RKO (cell line): ENCODE measurements at places on chromosomes 7 and 10.

DNA sequence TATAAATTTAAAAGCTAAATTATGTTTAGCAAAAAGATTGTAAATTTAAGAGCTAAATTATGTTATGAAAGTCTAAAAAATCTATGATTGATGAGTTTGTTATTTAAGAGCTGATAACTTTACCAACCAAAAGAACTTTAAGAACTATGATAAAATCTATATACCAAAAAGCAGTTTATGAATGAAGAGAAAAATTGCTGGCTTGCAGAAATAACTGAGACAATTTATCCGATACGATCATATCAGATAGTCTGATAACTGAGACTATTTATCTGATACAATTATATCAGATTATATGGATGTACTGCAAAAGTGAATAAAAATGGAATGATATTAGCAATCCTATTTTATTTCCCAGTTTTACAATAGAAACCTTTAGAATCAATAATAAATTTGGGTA lies 50.2 kb downstream of the IQUB start:
- DNase-seq, result no peak

DNA sequence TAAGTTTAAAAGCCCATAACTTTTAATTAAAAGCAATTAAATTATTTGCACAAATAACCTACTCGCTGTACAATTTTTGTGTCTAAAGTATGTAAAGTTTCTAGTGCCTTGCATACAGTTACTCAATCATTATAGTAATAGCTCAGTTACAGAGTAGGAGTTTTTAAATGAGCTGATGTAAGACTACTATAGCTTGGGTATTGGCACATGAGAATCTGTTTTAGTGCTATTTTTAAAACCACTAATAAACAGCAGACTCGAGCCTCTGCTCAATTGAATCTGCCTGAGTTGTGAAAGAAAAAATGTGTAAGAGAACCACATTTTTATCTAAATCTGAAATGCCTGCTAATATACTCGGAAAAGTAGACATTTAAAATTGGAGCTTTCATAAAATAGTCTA lies 31.1 kb downstream of the CTNNA3 start:
- DNase-seq, result no peak

DNA sequence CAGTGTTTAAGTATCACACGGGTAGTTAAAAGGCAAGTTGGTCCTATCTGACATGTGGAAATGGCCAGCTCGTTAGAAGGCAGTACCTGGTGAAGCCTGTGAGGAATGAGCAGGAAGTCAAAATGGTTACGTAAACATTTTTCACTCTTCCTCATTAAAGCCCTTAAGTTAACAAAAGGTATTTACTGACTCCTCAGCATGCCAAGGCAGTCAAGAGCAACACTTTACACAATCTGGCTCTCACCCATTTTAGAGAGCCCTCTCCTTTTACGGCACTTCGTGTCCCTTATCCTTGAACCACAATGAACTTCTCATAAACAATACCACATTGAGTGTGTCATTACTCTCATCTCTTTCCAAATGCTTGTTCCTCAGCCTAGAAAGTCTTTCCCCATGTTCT lies 11.0 kb upstream of the RSBN1L start:
- DNase-seq, result no peak

DNA sequence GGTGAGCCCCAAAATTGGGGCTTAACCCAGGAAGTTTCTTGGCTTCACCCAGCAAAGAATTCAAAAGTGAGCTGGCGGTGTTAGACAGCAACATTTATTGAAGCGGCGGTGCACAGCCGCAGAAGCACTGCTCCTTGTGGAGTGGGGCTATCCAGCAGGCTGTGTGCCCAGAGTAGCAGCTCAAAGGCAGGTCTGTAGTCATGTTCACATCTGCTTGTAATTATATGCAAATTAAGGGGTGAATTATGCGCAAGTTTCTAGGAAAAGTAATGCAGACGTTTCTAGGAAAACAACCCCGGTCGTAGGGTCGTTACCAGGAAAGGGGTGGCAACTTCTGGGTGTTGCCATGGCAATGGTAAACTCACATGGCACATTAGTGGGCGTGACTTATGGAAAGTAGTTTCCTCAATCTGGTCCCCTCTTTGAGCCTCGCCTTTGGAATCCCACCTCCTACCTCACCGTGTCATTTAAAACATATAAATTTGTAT lies 13.7 kb upstream of the KBTBD2 start:
- DNase-seq, result peak; percentile 77

- no peak for DNase-seq
These were observed 63.8 kb upstream of the EBF3 start for GRCh38 chr10:130027716-130028464.

DNA sequence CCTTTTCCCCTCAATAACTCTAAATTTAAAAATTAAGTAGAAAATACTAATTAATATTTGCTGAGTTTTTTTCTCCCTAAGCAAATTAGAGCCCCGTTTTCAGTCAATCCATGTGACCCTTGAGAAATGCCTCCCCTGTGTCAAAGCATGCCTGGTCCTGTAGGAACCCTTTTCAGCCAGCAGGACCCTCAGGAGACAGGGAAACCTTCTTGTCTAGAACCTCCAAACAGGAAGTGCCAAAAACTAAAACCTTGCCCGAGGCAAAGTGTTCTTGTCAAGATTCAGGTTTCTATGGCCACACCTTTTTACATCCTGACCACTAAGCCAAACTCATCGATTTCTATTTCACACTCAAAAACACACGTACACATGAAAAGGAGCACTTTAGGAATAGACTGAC lies 60.1 kb upstream of the NFE2L3 start:
- DNase-seq, result peak; percentile 9

DNA sequence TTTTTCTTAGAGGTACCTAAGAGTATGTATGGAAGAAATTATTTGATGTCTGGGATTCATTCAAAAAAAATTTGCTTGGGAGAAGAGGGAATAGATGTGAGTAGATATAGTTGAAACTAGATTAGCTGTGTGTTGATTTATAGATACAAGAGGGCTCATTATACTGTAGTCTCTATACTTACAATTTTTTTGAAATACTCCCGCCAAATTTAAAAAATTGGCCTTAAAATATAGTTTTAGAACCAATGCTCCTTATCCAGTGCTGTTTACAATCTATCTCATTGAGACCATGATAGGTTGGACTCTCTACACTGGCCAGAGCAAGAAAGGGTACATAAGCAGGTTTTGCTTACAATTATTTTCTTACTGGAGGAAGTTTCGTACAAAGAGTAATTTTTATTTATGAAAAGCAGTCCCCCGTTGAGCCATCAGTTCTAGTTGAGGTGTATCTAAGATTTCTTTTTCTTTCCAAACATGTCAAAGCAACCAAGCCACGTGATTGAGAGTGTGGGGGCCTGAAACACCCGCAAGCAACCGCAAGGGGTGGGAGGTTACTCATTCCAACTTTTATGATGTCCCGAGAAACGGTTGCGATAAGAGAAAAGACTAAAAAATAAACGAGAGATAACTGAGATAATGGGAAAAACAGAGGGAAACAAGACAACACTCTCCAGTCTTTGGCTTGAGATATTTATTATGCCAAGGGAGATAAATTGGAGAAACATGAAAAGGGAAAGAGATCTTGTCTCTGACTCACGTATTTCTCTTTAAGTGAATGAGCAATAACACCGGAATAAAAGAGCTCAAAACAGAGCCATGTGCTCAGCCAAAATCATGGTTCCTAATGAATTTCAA lies 729.2 kb downstream of the LRMDA start:
- DNase-seq, result no peak

DNA sequence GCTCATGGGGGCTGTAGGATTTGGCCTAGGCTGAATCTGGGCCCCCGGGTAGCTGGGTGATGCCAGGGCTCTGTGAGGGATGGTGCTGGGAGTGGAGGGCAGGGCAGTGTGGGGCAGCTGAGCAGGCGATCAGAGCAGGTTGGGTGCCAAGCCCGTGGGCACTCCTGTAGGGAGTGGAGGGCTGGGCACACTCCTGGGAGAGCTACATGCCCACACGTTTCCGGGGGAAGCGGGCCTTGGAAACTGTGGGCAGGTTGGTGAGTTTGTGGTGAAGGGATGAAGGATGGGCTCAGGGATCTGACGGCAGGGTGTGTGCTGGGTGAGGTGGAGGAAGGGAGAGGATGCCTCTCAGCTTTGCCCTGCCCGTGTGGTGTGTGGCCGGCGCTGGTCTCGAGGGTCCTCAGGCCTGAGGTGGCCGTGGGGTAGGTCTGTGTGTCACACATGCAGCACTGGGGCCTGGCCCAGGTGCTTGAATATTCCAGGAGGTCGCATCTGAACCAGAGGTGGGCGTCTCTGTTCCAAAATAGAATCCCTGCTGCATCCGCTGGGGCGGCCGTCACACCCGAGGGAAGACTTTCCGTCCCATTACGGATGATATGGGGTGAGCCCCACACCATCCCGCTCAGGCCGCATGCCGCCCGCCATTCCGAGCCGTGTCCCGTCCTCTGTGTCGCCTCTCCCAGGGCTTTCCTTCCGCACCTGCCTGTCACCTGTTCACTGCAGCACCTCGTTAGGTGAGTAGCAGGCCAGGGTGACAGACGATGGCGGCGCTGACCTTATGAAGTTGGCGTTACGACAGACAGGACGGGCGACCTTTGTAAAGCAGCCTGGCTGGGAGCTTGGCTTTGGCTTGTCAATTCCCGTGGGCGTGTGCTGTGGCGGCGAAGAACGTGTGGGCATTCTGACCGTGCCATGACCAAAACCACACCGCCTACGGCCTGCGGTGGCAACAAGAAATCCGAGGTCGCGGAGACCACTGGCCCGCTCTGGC lies 143.6 kb downstream of the ACTR3B start:
- no peak for DNase-seq

GRCh38 chr7:115491744-115492380 lies 538.7 kb downstream of the TFEC start:
- no peak for DNase-seq

DNA sequence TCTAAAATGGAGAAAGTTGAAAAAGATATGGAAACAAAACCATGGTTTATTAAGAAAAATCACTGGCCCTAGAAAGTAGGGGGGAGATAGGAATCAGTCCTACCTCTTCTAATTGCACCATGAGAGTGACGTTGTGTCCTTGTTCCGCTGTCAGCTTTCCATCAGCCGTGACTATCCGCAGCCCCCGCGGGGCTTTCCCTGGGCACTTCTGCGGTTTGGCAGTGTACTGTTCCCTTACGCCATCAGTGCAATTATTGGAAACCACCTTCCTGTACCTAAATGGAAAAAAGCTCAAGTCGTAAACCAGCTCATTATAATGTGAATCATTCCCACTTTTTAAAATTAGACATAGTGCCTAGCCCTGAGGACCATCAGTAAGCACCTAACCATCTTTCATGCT lies 512.2 kb downstream of the SORCS1 start:
- no peak for DNase-seq

DNA sequence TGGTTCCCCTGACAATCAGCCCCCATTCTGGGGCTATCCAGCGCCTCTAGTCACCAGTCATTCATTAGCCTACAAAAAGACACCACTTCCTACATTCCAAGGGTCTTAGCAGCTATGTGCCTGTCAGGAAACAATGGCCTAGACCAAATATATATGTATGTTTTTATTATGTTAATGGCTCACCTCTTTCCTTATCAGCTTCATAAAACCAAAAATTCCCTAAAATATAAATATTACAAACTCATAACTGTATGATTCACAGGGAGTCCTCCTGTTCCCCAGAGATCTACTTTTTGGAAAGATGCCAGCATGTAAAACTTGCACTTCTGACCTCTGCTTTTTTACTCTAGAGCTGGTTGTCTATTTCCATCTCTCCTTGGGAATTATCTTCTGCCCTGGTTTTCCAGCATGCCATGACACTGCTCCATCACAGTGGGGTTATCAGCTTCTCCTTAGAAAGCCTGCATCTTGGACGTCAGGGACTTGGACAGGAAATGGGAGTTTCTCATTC lies 79.2 kb downstream of the ABCA13 start:
- no peak for DNase-seq

DNA sequence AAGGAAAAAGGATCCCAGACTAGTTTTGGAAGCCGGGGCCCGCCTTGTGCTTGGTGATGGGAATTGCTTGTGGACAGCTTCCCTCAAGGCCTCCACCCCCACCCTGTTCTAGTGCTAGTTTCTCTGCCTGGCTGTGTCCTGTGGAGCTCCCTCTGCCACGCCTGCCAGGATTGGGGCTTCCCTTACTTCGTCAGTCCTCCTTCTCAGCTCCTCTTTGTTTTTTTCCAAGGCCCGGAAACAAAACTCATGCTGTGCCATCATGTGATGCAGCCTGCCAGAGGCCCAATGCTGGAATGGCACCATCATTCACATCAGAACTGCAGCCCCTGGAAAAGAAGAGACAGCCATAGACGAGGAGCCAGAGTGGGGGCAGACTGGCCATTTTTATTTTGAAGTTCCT lies 11.2 kb downstream of the YKT6 start:
- no peak for DNase-seq

- no peak for DNase-seq
These were observed 4.4 kb downstream of the UBE2H start for GRCh38 chr7:129948338-129948737.

DNA sequence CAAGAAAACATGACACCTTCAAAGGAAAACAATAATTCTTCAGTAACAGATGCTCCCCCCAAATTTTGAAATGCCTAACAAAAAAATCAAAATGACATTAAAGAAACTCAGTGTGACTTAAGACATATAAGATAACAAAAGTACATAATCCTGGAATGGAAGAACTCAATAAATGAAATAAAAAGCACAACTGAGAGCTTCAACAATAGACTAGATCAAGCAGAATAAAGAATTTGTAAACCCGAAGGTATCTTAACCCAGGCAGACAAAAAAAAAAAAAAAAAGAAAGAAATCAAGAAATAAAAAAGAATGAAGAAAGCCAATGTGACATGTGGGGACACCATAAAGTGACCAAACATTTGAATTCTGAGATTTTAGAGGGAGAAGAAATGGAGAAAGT lies 27.7 kb upstream of the LRRD1 start:
- DNase-seq, result no peak

DNA sequence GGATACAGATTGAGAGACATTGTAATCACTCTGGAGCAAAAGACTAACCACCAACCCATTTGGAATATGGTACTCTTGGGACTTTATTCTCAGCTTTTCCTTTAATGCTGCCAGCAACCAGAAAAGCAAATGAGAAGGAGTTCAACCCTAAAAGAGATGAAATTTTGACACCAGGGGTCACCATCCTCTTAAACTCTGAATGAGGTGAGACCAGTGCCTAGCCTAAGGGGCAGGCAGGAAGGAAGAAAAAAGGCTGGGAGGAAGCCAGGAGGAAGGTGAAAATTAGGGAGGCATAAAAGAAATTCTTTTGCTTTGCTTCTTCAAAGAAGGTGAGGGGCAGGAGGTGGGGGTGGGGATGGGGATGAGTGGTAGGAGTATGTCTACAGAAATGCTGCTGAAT lies 135.8 kb downstream of the JAZF1 start:
- no peak for DNase-seq

DNA sequence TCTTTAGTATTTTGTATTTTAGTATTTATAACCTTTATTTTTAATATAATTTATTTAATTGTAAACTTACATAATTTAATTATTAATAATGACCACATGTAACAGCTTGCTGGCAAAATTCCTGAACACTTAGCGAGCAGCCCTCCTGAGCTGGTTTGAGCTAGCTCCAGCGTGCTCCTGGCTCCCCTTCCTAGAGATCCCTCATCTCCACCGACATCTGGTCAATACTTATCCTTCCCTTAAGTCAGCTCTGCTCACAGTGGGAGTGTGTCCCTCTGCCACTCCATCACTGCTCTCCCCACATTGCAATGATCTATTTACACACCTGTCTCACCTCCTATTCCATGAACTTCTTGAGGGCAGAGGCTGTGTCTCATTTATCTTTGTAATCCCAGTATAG lies 20.6 kb upstream of the TBXAS1 start:
- DNase-seq, result no peak
